Activated T-cell treated with anti-CD3 and anti-CD28 coated beads, Interleukin-2, amount 50 U/mL, for 4 hours (primary cell): ENCODE measurements at places on chromosomes 5 and 9. TPM values are rescaled to one million over a fixed set of nuclear protein-coding genes. Genes with fewer than 3 reads are reported as not detected.
A peak's percentile ranks its signal among the peaks of the same experiment; 100 is the strongest.

GRCh38 chr5:134142806-134143205 lies 28.3 kb downstream of the TCF7 start:
- no peak for DNase-seq

- DNase-seq = no peak
These were observed 1.0 kb upstream of the MEF2C start for GRCh38 chr5:88883836-88884607.

- no peak for DNase-seq
These were observed 586.3 kb upstream of the FAM174A start for GRCh38 chr5:99948850-99949249.

DNA sequence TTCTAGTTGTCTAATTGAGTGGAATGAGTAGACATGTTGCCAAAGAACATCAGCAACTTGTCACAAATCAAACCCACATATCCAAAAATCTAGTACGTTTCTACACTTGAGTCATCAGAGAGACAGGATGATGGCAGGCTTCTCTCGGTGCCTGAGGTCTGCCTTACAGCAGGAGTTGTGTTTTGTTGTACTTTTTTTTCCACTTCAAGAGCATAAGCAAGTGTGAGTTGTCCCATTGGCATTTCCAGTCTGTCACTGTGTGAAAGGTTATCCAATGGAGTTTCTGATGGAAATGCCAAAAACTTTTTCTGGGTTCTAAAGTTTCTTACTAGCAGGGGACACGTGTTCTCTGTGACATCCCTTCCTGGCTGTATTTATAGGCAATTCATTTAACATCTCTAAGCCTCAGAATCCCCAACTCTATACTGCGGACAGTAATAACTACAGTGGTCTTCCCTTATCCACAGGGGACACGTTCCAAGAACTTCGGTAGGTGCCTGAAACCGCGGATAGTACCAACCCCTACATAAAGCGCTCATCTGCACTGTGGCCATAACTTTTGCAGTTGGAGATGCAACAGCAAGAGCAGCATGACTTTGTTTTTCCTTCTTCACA lies 246.5 kb downstream of the SYK start:
- DNase-seq = peak; percentile 24

The SLC34A3 gene
- not detected for total RNA-seq

The FAM169A gene
- total RNA-seq = 10.0 TPM

The ACSL6 gene
- total RNA-seq = 25.0 TPM

DNA sequence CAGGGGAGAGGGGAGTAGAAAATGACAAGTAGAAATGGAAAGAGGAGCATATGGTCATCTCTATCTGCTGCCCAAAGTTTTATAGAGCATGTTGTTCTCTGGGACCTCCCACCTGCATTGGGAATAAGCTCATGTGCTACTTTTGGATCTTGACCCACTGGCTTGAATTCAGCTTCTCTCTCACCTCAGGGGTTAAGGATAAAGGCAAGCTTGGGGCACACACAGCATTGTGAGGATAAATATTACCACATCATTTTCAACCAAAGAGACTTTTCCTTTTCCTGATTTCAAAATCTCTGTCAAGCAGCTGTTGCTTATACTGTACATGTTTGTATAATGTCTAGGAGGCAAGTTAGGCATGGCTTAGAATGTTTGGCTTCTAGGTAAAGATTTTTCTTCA lies 16.6 kb downstream of the ATP10B start:
- no peak for DNase-seq
